Occipital lobe (tissue), 3 donors: ENCODE measurements at places on chromosomes 5 and 9. TPM values are rescaled to one million over a fixed set of nuclear protein-coding genes. Genes with fewer than 3 reads are reported as not detected.

SLC34A1 gene
- not detected for total RNA-seq

ECPAS gene
- total RNA-seq, result 91.2 TPM

GNE gene
- 37.9 TPM for total RNA-seq

OBP2B gene
- total RNA-seq, result not detected

ERAP2 gene
- 10.9 TPM for total RNA-seq

PFN3 gene
- not detected for total RNA-seq

GCNT4 gene
- 1.7 TPM for total RNA-seq

RNF130 gene
- 78.0 TPM for total RNA-seq

GRM6 gene
- total RNA-seq, result 0.16 TPM

LHFPL2 gene
- total RNA-seq, result 20.4 TPM
